ENCODE measurements at places on chromosomes 6 and 20. TPM values are rescaled to one million over a fixed set of nuclear protein-coding genes. Genes with fewer than 3 reads are reported as not detected.

CTCFL gene
- not detected for total RNA-seq

SAPCD1 gene
- not detected for total RNA-seq

LY6G6D gene
- total RNA-seq, result not detected

FAM50B gene
- total RNA-seq, result 4.9 TPM

OR2J3 gene
- not detected for total RNA-seq

TRERF1 gene
- 20.6 TPM for total RNA-seq

- DNase-seq, result no peak
Observed at GRCh38 chr20:45771182-45771759, 20.4 kb downstream of the WFDC3 start.

GRCh38 chr6:6317386-6317785 lies 3.1 kb downstream of the F13A1 start:
- DNase-seq, result no peak

Data from vagina (tissue), 2 donors.